Stimulated activated CD4-positive, alpha-beta T cell treated with anti-CD3 and anti-CD28 coated beads, Interleukin-12 subunit alpha, Interleukin-12 subunit beta, amount 100 ng/mL, for 48 hours (primary cell): ENCODE measurements at places on chromosomes 13 and 19.
A peak's percentile ranks its signal among the peaks of the same experiment; 100 is the strongest.

DNA sequence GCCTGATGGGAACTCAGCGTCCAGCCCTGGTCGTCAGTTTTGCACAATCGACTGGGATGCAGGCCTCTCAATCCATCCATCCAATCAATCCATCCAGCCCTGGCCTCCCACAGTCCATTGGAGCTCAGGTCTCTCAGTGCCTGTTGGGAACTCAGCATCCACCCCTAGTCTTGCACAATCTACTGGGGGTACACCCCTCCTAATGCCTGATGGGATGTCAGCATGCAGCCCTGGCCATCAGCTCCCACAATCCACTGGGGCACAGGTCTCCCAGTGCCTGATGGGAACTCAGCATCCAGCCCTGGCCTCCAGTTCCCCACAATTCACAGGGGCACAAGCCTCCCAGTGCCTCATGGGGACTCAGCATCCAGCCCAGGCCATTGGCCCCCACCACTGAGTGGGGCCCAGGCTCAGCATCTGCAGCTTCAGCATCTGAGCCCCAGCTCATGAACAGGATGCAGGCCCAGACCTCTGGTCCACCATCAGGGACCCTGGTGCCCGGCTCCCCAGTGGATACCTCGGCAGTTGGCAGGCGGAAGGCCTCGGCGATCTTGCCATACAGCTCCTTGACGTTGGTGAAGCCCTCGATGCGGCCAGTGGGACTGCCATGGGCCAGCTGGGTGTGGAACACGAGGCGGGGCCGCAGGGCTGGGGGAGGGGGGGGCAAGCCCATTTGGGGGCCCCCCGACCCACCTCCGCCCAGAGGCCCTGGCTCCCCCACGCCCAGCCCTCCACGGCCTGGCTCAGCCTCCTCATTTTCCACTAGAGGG is 7.2 kb upstream of the PTGER1 start:
- DNase-seq: no peak

DNA sequence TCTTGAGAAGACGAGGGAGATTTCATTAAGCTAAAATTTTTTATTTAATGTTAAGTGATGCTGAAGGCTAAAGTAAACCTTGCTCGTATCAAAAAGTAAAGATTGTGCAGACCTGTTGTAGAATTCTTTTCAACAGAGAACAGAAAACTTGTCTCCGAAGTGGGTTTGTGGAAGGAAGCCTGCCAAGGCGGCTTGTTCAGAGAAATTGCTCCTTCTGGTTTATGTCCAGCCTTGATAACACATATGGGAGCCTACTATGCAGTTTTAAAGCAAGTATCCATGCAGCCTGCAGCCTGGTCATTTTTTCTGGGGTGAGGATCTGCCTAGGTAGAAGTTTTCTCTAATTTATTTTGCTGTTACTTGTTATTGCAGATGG is 1.4 kb downstream of the MLNR start:
- no peak for DNase-seq

DNA sequence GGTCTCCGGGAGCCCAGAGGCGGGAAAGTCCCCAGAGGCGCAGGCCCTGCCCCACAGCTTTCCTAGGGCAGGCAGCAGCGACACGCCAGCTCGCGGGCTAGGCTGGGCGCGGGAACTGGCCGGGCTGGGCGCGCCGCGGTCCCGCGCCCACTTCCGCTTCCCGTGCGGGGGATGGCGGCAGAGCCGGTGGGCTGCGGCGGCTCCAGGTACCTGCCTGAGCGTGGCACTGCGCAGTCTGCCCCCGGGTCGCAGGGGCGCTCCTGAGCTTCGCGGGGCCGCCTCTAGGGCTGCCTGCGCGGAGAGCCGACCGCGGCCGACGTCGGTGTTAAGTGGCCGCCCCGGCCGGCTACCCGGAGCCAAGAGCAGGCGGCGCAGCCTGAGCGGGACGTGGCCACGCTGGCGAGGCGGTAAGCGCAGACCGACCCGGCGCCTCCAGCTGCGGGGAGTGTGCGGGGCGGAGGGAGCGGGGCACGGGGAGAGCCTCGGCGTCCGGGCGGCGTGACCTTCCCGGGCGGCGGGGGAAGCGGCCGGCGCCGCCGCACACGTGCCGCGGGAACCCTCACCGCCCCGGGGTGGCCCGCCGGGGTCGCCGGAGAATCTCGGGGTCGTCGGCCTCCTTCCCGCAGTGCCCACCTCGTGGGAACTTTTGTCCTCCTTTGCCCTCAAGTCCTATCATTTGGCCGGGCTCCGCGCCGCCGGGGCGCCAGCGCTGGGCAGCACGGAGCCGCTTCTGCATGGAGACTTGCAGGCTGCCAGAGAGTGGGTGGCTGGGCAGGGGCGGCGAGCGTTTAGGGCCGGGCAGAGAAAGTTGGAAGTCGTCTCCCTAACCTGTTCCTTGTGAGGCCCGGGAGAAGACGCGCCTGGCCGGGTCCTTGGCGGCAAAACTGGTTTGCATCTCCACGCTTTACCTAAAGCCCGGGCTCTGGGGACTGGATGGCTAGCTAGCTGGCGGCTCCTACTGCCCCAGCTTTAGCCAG is 31.4 kb upstream of the MPHOSPH8 start:
- DNase-seq: peak; percentile 13

- DNase-seq: no peak
Observed at GRCh38 chr19:56174550-56174949, 1.3 kb upstream of the GALP start.

GRCh38 chr13:30186634-30187415 is 120.5 kb downstream of the KATNAL1 start:
- DNase-seq: no peak

- DNase-seq: no peak
Observed at GRCh38 chr13:49292742-49293486, 45.2 kb downstream of the CDADC1 start.

DNA sequence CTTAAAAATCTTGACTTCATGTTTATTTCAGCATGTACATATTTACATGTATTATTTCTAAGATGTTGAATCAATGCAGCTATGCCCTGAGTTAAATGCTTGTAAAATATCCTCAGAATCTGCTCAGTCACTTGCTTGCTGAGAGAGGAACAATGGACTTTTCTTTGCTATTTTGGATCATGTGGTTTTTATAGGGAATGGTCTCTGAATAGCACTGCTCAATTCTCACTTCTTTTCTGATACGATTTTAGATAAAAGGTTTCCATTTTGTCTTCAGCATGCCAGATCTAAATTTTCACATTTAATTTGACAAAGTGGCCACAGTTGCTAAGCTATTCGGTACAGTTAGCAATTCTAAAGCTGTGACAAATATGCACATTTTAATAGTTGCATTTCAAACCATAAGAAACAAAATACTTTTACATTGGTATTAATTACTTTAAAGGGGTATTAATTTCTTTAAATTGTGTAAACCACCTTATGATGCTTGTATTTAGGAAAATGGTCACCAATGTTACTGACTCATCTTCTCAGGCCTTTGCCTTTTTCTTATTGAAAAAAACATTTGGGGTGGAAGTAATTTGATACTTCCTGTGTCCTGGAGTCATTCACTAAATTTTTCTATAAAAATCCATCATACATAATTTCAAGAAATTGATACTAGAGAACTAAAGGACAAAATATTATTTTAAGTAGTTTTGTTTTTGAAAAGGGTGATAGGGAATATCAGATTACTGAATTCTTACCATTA is 113.5 kb downstream of the MYO16 start:
- DNase-seq: no peak

GRCh38 chr19:4359627-4360000 is 16.3 kb downstream of the MPND start:
- DNase-seq: no peak

DNA sequence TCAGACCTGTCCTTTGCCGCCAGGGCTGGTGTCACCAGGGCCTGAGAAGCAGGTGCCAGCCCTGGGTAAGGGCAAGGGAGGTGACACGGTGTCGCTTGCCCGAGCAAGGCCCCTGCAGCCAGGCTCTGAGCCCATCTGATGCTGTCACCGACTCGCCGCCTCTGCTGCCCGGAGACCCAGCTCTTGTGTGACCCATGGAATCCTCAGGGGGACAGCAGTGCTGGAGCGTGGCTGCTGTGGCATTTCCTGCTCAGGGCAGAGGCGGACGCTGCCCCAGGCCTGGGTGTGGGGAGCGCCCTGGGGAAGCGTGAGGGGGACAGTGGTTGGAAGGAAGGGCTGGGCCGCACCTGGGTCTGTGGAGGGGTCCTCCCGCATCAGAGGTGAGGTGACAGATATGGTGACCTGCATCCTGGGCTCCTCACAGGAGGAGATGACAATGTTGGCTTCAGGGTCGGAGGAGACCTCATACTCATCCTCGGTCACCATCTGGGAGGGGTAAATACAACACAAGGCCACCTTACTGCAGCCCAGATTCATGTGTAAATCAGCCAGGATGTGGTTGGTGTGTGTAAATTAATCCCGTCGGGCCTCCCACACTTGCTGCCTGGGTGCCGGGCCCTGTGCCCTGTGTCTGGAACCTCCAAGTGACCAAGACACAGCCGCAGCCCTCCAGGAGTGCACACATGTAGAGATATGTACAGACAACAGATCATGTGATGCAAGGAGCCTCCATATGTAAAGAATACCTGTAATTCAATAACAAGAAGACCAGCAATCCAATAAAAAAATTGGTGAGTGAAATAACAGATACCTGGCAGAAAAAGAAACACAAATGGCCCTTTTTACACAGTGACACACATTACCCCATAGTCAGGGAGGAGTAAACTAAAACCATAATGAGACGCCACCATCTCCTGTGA is 27.6 kb upstream of the MATK start:
- DNase-seq: no peak

- no peak for DNase-seq
Observed at GRCh38 chr13:80475718-80476117, 134.8 kb upstream of the SPRY2 start.

DNA sequence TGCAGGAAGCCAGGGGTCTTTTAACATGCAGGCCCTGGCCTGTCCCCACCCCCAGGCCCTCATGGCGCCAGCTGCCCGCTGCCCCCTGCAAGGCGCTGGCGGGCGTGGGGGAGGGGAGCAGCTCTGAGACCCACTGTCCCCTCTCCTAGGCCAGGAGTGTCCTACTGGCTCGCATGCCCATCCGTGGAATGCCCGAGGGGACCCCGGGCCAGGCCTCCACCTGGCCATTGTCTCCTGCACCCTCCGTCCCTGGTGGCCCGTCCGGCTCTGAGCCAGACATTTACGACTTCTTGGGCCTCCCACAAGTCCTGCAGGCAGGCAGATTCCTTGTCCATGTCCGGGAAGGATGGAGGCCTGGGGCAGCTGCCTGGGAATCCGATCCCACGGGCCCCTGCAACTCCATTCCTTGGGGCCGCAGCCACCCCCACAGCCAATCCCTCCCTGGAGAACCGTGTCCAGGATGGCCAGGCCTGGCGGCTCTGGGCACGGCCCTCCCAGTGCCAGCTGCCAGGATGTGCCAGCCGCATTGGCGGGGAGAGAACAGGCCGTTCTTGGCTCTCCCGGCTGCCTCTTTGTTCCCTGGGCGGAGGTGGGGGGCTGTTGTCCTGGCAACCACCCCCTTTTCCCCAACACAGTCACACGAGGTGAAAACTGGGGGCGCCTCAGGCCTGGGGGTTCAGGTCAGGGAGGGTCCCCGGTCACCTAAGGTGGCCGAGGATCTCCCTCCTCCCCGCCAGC is 10.5 kb upstream of the PLIN3 start:
- DNase-seq: no peak

DNA sequence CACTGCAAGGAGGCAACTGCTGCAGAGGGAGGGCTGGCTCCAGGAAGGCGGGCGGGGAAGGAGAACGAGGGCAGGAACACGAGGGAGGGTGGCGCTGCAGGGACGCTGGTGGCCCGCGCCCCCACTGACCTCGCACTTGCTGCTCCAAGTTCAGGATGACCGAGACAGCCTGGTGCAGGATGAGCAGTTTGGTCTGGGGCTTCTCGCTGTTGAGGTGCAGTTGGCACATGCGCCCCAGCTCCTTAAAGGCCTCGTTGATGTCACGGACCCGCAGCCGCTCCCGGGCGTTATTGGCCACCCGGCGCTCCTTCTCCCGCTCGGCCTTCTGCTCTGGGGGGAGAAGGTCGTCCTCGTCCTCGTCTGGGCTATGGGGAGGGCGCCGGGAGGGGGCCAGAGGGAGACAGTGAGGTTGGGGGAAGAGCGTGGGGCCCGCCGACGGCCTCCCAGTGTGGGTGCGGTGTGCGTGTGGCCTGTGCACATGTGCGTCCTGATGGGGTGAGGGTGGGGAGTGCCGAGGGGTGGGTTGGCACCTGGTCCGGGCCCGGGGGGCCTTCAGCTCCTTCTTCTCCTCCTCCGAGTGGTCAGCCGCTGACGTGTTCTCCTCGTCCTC is 10.0 kb upstream of the UQCR11 start:
- no peak for DNase-seq

DNA sequence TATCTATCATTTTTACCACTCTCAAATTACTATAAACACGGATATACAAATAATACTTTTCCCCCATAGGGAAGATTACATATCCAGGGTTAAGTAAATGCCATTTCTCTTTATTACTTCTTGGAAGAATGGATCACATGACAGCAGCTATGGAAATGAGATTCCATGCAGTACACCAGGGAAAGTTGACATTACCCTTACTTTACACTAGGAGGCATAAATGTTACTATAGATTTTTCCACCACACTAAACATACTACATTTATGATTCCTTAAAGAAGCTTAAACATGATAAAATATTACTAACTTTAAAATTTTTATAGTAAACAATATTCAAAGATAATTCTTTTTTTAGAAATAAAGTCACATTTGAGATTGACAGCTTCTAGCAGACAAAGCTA is 611.4 kb downstream of the PCDH9 start:
- no peak for DNase-seq

- DNase-seq: no peak
Observed at GRCh38 chr13:39575641-39576238, 27.3 kb downstream of the LHFPL6 start.

DNA sequence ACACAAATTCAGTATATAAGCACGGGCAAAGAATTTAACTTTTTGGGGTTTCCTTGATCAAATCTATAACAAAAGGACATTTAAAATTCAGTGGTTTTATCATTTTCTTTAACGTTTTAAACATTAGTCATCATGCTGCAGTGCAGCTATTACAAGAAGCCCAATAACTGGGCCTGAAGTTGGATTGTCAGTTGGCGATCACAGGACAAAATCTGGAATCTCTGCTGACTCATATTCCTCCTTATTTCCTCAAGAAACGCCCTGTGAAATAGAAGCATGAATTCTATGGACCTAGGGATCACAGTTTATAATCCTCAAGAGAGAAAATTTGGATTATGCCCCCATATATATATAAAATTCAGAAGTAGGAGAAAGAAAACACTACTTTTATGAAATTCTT is 971.6 kb upstream of the MIR17HG start:
- no peak for DNase-seq

- no peak for DNase-seq
Observed at GRCh38 chr13:94323764-94324758, 155.4 kb downstream of the DCT start.

GRCh38 chr13:44274771-44275205 is 98.8 kb upstream of the SERP2 start:
- DNase-seq: peak; percentile 12

- no peak for DNase-seq
Observed at GRCh38 chr19:33400856-33401682, 27.6 kb downstream of the CEBPG start.

GRCh38 chr13:97316390-97316789 is 94.3 kb downstream of the MBNL2 start:
- DNase-seq: no peak

DNA sequence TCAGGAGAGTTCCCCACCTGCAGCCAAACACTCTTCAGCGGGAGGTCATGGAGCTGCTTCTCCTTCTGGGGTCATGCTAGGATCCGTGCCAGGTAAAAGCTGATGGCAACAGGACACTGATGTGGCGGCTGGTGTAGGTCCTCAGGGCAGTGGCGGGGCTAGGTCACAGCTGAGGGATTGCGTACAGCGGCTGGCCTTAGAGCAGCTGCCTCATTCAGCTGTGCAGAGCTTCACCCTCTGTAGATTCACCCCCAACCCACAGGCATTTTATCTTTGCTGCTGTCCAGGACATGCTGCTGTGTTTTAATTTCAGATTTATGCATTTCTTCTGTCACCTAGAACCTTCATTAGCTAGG is 2.3 kb downstream of the MCF2L start:
- no peak for DNase-seq
